ENCODE measurements at places on chromosomes 1 and 21. TPM values are rescaled to one million over a fixed set of nuclear protein-coding genes. Genes with fewer than 3 reads are reported as not detected.

Gene LCE1E
- not detected for total RNA-seq

Gene ENAH
- 108 TPM for total RNA-seq

Gene LCE2A
- not detected for total RNA-seq

Gene ORC1
- 0.08 TPM for total RNA-seq

Gene S100A12
- 2.6 TPM for total RNA-seq

Gene TMCO4
- total RNA-seq: 10.7 TPM
